ENCODE measurements at places on chromosomes 7 and 10.

DNA sequence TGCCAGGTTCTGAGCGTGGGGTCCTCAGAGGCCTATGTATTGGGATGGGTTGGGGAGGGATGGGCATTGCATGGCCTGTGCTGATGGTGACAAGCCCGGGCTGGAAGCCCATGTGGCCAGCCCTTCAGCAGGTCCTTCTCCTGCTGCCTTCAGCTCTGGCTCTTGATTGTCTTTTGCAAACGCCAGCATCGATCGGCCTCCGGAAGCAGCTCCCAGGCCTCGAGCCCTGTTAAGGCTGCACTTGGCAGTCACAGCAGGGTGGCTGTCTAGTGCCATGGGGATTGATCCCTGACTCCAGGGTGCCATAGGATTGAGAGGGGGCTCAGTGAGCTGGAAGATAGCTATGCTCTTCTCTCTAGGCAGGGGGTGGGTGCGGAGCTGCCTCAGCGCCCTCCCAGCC is 51.4 kb downstream of the CDH23 start:
- no peak for DNase-seq

GRCh38 chr10:48496831-48497779 is 107.8 kb downstream of the ARHGAP22 start:
- DNase-seq, result peak; percentile 59

- DNase-seq, result no peak
Observed at GRCh38 chr10:58667658-58668310, 155.1 kb downstream of the BICC1 start.

DNA sequence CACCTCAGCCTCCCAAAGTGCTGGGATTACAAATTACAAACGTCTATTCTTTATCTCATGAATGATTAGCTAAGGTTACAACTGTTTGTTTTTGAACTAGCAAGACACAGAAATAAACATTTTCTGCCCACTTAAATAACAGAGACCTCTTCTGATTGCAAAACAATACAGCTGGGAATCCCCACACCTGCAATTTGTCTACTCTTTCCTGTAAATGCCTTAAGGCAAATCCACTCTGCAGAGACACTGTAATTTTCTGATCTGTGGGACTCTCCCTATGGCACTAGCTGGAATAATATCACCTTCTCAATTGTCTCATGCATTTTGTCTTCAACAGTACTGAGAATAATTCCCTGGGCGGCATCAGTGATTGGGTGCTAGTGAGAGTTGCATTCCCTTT is 149.3 kb upstream of the FAM3C start:
- DNase-seq, result no peak

- DNase-seq, result no peak
Observed at GRCh38 chr7:27096768-27097514, 1.1 kb upstream of the HOXA1 start.

DNA sequence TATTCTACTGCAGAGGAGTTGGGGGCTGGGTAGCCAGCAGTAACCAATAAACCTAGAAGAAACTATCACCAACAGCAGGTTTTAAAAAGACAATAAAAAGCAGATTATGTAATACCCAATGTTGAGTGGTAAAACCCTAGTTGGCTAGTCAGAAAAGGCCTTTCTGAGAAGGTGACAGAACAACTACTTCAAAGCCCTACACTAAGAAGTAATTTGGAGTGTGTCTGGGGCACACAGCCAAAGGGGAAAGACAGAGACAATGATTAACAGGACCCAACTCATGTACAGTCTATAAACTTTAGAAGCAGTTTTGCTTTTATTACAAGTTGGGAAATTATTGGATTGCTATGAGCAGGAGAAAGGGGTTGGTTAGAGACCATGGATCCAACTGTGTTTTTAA is 77.2 kb upstream of the TMEM106B start:
- no peak for DNase-seq

- no peak for DNase-seq
Observed at GRCh38 chr7:119748991-119749390, 524.0 kb upstream of the KCND2 start.

DNA sequence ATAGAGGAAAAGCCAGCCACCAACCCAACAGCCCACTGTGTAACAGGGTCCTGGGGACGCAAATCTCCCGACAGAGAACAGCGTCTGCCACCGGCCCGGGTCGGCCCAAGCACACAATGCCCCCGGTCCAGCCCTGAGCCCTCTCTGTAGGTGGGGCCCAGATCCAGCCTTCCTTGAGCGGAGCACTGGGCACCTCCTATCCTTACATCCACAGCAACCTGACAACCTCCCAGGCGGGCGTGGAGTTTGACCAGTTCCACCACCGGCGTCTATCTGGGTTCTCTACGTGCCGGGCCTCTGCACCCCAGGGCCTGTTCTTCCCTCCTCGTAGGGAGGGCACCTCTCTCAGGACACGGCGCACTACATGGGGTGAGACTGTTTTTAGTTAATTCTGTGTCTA is 109.0 kb downstream of the CYTH3 start:
- no peak for DNase-seq

DNA sequence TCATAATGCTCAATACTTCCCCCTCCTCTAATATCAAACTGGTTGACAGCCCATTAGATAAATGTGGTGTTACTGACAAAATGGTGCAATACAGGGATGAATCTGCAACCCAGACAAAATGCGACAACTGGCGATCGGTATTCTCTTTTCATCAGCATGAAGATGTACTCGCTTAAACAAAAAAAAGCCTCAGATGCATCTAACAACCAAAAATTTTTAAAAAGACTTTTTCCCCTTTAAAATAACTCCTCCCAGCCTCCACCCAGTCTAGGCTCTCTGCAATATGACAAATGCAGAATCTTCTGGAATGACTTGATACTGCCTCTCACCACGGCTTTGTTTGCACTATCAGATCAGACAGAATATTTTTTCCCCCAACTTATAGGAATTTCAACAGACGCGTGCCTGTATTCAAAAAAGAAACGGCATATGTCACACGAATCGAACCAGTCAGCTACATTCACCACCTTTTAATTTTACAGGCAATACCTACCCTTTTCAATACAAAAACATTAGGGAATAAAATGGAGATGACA is 1.2 kb downstream of the YWHAG start:
- no peak for DNase-seq

Data from chondrocyte (in vitro differentiated cells).